SK-N-SH treated with all-trans-retinoic acid at 6 μM for 48 hours (cell line): ENCODE measurements at places on chromosomes 4 and X.

- no peak for ATAC-seq
These were observed at the start of gene KLHL34 for GRCh38 chrX:21658152-21658737. Gene KLHL34 (minus strand): TSS chrX:21658330. CDS start chrX:21657788, 542 bp downstream.

DNA sequence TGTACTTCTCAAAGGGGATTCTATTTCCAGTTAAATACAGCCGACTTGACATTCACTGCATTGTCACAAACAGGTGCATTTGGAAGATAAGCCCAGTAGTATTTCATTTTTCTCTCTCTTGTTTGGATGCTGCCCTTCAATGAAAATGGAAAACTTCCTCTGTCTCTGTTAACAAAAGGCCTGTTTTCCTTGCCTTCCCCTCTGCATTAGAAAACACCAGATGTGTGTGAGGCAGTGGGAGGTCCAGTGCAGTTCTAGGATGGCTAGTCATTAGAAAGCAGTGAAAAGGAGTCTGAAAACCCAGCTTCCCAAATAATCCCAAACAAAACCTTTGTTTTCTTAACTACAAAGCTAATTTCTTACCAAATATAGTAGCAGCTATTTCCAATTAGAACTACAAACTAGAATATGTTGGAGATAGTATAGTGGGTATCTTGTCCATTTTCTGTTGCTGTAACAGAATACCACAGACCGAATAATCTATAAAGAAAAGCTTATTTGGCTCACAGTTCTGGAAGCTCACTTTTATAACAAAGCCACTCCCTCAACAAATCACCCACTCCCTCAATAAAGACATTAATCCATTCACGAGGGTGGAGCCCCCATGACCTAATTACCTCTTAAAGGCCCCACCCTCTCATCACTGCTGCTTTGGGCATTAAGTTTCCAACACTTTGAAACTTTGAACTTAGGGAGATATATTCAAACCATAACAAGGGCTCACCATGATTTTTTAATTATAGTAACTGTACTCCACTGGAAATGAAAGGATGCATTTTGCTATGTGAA, 452.1 kb upstream of the RPS6KA3 start:
- no peak for ATAC-seq

GRCh38 chr4:37988670-37989069, 28.5 kb downstream of the PTTG2 start:
- ATAC-seq, result no peak

- no peak for ATAC-seq
These were observed 371.4 kb downstream of the NLGN4X start for GRCh38 chrX:5857232-5857631.

DNA sequence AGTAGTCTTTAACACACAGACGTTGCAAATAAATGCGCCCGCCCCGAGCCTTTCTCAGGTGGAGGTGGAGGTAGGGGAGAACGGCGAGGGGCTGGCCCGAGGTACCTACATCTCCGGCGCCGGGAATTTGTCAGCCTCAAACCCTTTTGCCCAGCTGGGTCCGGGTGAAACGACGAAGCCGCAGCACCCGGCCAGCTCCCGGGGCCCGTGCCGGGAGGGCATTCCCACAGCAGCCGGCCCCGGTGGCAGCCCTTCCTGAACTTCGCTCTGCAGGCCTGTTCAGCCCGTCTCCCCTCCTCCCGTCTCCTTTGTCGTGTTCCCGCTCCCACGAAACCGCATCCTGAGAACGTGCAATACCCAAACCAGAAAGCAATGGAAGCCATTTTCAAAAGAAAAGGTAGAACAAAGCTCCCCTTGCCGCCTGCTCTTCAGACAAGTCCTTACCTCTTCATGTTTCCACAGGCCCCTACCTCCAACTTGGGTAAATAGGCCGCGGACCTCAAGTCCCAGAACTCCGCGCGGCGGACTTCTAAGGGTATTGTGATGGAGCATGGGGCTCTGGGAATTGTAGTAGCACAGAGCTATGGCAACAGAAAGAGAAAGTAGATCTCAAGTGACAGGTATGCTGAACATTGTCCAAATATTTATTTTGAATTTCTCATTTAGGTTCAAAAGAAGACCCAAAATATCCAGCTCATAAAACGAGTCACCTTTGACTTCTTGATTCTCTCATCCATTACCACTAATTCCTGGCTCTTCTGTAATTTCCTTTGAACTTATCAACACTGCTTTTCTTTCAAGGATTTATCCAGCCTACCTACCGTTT, at the start of gene RBM41:
Gene RBM41, minus strand, starts transcription at position 501 of the 826 bp plus-strand sequence. Its CDS starts 49 bp downstream, at position 452.
- peak; percentile 100 for ATAC-seq

DNA sequence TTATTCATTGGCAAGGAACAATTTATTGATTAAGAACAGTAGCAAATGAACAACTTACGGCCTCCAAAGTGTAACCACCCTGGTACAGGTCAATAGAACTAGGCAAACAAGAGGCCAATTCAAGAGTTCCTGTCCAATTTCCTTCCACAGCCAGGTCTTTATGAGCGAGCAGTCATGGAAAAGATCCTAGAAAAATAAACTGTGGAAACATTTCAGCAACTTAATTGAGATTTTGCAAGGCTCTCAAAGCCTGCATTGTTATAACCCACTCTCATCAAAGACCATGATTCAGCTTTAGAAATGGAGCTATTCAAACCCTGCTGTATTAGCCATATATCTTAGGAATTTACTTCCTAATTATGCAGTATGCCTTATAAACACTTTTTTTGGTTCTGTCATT, 43.6 kb downstream of the UNC5C start:
- ATAC-seq, result no peak

GRCh38 chr4:114250439-114250891, 271.0 kb upstream of the ARSJ start:
- peak; percentile 95 for ATAC-seq

DNA sequence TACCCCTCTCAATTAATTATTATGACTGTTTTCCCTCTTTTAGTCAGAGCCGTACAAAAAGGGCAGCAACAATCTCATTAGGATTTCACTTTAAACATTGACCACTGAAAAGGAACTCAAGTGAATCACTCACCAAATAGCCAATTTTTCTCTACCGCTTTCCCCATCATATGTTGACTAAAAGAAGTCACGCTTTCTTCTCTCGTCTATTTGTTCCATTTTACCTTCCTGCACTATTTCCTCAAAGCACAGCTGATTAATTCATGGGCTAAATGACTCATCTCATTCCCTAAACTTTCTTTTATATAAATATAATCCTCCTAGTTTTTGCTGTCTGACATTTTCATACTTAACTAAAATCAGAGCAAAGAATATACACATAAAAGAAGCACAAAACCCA, 8.2 kb downstream of the MID1 start:
- no peak; the same call in 2 of the 3 replicates for ATAC-seq

- ATAC-seq, result peak; percentile 50
These were observed 527 bp downstream of the NOA1 start for GRCh38 chr4:56976837-56977320.

DNA sequence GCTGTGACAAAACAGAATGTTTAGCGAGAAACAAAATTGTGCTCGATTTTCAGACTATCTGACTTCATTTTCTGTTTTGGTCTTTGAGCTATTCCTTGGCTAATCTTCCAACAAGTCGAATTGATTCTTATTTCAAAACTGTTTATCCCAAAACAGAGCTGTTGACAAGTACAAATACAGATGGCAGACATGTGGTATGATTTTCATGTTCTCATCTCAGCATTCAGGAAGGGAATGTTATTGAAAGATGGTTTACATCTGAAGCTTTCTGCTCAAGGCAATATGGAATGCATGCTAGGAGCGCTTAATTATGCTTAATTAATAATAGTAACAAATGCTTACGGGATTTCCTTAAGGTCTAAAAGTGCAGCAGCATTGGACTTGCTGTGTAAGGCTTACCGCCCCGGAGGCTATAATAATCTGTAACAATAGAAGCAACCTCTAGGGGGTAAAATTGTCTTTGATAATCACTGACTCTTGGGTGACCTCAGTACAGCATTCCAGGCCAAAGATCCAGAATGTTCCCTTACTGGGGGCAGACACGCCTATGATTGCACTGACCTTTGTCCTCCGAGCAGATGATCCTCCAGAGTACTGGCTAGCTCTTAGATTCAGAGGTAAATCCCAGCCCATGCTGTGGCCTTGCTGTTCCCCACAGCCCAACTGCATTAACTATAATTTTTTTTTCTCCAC, 16.4 kb downstream of the LSM6 start:
- ATAC-seq, result peak; percentile 62

- ATAC-seq, result no peak
These were observed 63.7 kb upstream of the ARSJ start for GRCh38 chr4:114043116-114043515.

DNA sequence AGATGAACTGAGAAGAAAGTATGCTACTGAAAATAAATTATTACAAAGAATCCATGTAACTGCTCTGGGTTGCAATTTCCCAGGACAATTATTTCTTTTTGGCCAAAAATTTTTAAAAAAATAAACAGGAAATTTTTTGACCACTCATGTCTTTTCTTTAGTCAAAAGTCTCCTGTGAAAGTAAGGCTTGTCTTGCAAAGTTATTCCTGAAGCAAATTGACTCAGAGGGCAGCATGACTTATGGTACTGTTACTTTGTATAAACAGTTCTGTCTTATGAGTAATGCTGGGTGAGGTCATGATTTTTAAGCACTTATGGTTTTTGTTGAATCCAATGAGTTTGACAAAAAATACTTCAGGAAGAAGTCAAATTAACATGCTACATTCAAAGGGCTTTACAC, 292.8 kb upstream of the ARSJ start:
- ATAC-seq, result peak; percentile 95

- no peak for ATAC-seq
These were observed 65.3 kb upstream of the MSN start for GRCh38 chrX:65602221-65602560.

DNA sequence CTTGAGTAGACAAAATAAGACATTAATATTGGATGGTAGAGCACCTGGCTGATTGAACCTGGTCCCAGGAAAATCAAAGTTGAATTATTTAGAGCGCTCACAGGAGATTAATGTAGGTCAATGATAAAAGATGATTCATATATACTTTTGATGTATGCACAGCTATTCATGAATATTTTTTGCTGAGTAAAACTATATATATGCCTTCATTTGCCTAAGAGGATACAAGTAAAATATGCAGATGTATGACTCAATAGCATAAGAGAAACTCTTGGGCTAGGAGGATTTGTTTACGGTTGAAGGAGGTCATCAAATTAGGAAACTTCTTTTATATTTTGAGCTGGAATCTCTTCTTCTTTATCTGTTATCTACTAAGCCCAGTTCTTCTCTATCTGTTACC, 202.7 kb upstream of the HS3ST1 start:
- ATAC-seq, result no peak

DNA sequence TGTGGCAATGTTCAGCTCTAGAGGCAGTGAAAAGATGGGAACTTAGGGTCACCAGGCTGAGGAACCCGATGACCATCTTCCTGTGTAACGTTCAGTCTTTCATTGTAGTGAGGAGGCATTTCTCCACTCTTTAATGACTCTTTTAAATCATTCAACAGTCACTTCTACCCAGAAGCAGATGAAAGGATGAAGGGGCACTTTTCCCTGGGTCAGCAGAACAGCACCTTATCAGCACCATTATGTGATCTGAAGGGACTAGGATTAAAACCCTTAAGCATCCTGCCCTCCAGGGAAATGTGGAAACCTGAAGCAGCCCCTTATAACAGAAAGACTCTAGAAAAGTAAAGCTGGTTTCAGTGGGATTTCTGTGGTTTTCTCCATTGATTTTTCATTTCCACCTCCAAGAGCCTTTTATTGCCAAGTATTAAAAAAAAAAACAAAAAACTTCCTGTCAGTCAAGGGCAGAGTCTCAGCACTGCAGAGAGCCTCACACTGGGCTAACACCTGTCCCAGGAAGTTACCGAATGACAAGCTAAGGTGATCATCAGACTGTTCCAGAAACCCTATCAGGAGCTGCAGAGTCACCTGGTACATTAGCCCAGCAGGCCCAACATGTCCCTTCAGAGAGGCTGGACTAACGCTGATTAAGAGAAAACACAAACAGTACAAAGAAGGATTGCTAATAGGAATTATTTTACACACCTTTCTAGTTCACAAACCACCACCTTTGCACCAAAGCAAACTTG, 185.9 kb downstream of the SHROOM3 start:
- ATAC-seq, result no peak

- ATAC-seq, result no peak
These were observed 448.0 kb downstream of the NKX6-1 start for GRCh38 chr4:84051089-84051488.

DNA sequence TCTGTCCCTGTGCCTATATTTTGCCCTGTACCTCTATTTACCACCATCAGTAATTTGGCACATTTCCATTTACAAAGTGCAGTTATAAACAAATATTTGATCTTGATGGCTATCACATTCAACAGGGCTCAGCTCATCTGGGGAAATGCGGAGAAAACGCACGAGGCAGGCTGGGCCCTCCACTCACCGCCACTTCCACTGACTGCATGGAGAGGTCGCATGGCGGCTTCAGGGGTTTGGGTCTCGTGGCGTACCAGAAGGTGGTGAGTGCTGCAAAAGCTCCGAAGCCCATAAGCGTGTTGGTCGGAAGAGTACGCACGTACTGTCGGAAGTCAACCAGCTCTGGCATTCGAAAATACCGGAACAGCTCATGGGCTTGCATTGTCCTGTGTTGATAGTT, 22.6 kb downstream of the ACSL1 start:
- ATAC-seq, result no peak

GRCh38 chrX:15404401-15405096, 20.3 kb upstream of the VEGFD start:
- peak; percentile 60 for ATAC-seq

DNA sequence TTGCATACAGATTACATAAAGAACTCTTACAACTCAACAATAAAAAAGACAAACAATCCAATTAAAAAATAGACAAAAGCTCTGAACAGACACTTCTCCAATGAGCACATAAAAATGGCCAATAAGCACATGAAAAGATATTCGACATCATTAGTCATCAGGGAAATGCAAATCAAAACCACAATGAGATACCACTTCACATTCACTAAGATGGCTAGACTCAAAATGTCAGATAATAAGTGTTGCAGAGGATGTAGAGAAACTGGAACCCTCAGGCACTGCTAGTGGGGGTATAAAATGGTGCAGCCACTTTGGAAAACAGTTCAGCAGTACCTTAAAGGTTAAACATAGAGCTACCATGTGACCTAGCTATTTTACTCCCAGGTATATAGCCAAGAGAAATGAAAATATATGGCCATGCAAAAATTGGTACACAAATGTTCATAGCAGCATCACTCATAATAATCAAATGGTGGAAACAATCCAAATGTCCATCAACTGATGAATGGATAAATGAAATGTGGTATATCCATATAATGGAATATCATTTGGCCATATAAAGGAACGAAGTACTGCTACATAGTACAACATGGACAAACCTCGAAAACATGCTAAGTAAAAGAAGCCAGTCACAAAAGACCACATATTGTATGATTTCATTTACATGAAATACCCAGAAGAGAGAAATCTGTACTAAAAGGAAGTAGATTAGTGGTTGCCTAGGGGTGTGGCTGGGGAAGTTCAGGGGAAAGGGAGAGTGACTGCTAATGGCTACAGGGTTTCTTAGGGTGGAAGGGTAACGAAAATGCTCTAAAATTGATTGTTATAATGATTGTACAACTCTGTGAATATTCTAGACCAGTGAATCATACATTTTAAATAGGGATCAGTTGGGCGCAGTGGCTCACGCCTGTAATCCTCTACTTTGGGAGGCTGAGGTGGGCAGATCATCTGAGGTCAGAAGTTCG, 29.4 kb downstream of the SASH3 start:
- no peak for ATAC-seq
